ENCODE measurements at places on chromosomes 1 and 21. TPM values are rescaled to one million over a fixed set of nuclear protein-coding genes. Genes with fewer than 3 reads are reported as not detected.

Gene TMEM35B
- polyA plus RNA-seq, result 47.4 TPM

Gene OR14A2
- not detected for polyA plus RNA-seq

Gene TRIM17
- polyA plus RNA-seq, result 1.6 TPM

Gene PDZK1
- 0.16 TPM for polyA plus RNA-seq

Gene A3GALT2
- polyA plus RNA-seq, result not detected

Gene TAS1R1
- polyA plus RNA-seq, result not detected

Gene CD160
- not detected for polyA plus RNA-seq

Gene TTC22
- not detected for polyA plus RNA-seq

Gene NUP210L
- polyA plus RNA-seq, result not detected

Gene AKNAD1
- polyA plus RNA-seq, result 0.71 TPM

Gene ARV1
- polyA plus RNA-seq, result 34.7 TPM

Gene EXO1
- 4.6 TPM for polyA plus RNA-seq

Gene MTOR
- polyA plus RNA-seq, result 26.4 TPM

Gene NLRP3
- 0.87 TPM for polyA plus RNA-seq

Gene NMNAT2
- polyA plus RNA-seq, result 0.06 TPM

Gene MYCL
- polyA plus RNA-seq, result 0.48 TPM

Gene C1orf185
- polyA plus RNA-seq, result not detected

Gene BCL2L15
- 0.05 TPM for polyA plus RNA-seq

Gene KRTAP13-2
- not detected for polyA plus RNA-seq

Gene VSIG8
- not detected for polyA plus RNA-seq

Gene FLG
- polyA plus RNA-seq, result not detected

Gene ADCY10
- polyA plus RNA-seq, result 0.15 TPM

Gene AGMAT
- 0.66 TPM for polyA plus RNA-seq

All from SK-N-SH (cell line).